ENCODE measurements at places on chromosomes 7 and 10.

DNA sequence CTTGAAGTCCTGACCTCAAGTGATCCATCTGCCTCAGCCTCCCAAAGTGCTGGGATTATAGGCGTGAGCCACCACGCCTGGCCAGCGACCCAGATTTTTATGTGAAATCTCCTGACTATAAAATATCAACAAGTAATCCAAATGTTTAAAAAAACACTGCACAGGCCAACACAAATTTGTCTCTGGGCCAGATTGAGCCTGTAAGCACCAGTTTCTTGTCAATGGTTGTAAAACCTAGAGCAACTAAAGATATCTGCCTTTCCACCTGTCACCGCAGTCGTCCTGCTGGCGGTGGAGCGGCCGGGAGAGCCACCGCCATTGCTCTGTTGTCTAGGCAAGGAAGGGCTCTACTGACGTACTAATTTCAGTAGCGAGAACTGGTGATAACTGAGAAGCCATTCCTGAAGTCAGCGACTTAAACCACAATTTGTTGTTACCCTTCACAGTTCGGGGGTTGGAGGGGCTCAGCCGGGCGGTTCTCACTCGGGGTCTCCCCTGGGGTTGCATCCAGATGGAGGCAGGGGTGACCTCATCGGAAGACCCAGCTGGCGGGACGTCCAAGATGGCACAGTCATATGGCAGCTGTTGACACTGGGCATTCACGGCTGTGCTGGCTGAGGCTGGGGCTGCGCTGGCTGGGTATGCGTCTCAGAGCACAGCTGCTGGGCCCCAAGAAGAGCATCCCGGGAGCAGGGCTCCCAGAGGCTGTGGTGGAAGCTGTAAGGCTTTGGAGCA, 55.2 kb upstream of the PDGFA start:
- DNase-seq, result no peak

DNA sequence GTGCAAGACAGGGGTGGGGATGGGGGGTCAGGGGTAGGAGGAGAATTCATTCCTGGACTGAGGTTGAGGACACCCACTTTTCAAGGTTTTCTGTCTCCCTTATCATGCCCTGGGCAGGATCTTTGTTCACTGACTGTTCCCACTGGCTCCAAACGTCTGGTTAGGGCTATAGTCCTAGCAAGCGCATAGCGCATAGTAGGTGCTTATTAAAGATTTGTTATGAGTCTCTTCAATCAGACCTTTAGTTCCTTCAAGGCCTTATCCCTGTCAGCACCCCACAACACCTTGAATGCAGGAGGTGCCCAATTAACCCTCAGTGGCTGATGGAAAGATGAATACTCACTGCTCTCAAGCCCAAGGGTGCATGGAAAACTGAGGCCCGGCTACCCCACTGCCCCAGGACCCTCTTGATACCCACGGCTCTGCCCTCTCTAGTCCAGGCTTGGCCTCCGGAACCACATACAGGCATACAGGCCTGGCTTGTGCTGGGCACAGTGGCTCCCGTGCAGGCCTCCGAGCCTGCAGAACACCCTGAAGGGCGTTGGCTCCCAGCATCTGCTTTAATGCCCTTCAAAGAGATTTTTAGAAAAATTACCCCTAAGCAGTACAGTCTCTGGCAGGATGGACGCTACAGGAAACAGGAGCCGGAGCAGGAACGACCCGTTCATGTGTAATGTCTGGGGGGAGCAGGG, 177.7 kb downstream of the SH3PXD2A start:
- no peak for DNase-seq

DNA sequence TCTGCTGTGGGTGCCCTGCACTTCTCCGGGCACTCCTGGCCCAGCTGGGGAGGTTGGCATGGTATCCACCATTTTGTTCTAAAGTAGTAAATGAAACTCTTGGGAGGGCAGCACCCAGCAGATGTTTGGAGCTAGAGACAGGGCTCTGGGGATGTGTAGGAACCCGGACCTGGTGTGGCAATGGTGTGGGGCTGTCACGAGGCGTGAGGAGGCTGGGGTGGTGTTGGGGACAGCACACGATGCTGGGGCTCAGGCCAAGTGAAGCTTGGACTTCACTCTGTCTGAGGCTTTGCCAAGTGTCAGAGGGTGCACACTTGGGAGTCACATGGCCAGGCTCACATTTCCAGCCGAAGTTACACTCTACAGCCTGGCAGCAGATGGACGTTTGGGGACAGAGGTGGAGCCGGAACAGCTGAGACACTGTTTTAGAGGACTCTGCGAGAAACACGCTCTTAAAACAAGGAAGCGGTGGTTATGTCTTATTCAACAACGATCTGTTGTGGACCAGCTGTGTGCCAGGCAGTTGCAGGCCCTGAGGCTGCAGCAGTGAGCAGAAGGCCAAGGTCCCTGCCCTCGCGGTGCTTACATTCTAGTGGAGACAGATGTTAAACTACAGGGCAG, 118.2 kb downstream of the CUX1 start:
- peak; percentile 25 for DNase-seq

DNA sequence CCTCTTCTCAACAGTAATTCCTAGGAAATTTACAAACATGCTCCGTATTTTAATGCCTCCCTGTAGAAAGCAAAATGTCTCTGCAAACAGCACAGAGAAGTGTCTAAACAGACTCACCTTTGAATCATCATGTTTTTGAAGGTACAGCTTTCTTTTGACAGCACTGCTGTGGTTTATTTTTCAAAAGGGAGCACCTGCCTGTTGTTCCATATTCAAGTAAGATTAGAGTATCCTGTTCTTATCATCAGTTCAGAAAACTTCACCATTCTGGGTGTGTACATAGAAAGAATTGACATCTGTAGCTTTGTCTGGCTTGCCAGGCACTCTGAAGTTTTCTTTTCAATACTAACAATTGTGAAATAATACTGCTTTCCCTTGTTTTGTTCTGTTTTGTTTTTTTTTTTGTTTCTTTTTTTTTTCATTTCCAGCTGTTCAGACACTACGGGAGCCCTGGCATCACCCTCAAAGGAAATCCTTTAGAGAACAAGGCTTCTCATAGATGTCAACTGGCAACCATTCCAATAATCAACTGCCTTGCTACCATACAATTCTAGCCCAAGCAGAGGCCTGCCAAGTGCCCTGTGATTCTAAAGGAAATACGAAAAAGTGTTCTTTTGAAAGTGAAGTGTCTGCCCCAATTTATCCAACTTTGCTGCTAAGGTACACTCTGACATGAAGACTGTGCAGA, 275.9 kb downstream of the PRPF18 start:
- no peak for DNase-seq

GRCh38 chr7:55426676-55427075, 61.5 kb downstream of the LANCL2 start:
- no peak for DNase-seq

DNA sequence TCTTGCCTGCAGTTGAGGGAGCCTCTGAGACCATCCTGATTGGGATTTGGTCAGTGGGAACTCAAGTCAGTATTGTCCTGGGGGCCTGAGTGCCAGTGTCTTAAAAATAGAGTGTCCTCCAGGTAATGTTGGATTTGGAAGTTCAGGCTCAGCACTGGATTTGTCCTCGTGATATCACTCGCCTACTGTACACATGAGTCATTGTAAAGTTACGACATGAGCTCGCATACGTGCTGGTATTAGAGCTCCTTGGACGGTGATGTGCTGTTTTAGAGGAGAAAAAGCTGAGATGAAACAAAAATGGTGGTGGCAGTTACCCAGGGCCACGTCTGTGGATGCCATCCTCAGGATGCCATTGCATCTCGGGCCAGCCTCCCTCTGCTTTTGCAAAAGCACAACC, 78.2 kb downstream of the MGMT start:
- no peak for DNase-seq

DNA sequence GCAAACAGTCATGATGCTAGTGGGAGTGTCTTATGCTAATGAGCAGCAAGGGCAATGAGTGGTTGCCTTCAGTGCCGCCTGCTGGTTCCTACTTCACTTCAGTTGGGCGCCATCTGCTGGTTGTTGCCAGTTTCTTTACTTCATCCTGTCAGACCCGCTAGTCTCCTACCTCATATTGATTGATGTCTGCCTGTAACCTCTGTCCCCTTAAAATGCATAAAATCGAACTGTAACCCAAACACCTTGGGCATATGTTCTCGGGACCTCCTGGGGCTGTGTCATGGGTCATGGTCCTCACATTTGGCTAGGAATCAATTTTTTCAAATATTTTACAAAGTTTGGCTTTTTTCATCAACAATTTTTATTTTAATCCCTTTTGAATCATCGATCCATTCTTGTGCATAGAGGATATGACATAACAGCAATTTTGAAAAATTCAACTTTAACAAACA, 62.8 kb upstream of the C7orf33 start:
- DNase-seq, result peak; percentile 96

DNA sequence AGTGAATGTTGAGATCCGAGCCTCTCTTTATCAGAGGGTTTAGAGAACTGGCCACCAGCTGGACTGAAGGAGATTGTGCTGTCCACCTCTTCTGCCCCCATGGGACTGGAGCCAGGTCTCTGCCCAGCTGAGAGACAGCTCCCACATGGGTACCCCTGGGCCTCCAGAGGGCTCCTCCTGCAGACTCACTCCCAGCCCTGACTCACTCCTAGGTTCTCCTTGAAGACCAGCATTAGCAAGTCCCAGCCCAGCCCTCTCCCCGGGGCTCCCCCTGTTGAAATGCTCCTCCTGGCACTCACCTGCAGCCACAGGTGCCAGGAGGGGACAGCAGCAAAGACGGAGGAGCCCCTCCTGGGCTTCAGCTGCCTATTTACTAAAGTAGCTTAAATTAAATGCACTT, 126.9 kb downstream of the CXCL12 start:
- DNase-seq, result no peak

DNA sequence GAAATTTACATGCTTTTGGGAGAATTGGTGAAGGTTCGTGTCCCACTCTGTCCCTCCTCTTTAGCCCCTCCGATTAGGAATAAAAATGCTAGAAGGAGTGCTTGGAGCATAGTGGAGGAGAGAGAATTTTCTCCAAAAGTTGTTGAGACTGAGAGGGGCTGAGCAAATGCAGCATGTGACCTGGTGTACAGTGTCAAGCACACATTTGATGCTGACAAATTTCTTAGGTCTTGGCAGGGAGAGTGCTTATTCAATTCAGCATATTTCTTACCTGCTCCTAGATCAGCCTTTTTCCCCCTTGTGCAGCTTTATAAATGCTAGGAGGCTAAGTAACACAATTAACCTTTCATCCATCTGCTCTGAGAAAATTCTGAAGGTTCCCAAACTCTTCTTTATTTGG, 189.0 kb downstream of the GALNT17 start:
- DNase-seq, result no peak

DNA sequence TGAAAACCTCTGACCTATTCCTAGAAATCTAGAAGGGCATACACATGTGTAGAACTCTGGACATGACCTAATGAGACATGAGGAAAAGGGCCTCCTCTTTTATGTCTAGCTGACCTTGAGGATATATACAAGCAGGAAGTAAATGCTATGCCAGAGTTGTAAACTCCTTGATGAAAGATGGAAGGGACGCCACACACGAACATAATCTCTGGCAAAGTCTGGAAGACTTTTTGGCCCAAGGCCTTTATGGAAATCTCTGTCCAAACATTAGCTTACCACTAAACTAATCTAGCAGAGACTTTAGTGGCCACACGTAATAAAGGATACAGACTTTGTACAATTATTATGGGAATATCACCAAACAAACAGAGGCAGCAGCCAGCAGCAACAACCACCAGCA, 138.1 kb upstream of the THSD7A start:
- no peak for DNase-seq

- peak; percentile 54 for DNase-seq
Observed at GRCh38 chr10:92573091-92573797, 649 bp downstream of the IDE start.

DNA sequence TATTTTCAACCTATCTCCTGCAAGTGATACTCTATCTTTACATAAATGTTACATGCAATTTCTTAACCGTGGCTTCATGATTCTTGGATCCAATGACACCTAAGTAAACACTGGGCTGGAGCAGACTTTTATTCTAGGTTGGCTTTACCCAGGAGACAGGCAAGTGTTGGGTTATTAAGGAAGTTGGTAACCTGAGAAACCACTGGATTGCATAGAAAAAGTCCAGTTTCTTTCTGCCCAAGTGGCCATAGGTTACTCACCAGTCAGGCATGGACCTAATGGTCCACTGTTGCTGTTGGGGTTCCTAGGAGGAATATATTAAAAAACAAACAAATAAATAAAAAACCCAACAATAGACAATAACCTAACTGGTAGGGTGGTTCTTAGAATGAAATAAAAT, 112.8 kb downstream of the SEMA3D start:
- peak; percentile 49 for DNase-seq

DNA sequence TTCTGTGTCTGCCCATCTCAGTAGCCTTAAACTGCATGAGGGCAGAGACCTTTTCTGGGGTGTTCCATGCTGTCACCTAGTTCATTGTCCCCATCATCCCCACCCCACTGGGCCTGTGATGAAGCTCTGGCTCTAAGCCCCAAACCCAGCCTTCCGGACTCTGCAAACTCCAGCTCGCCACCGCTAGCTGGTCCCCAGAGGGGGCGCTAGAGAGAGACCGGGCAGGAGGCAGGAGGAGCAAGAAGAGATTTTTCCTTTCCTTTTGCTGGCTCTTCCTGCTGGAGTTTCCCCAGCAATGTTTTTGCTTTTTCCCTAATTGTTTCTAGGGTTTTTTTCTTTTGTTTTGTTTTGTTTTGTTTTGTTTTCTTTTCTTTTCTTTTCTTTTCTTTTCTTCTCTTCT, 234.4 kb downstream of the TEX36 start:
- peak; percentile 8 for DNase-seq

- DNase-seq, result no peak
Observed at GRCh38 chr7:117755136-117755535, 118.1 kb downstream of the CTTNBP2 start.

- no peak for DNase-seq
Observed at GRCh38 chr7:157219154-157219553, 80.4 kb downstream of the UBE3C start.

GRCh38 chr7:123748734-123749536, at the start of gene WASL:
TSS of gene WASL (minus strand) at chr7:123749003. CDS start at chr7:123748734, 269 bp downstream.
- peak; percentile 98 for DNase-seq
